ENCODE measurements at places on chromosomes 7 and 10. TPM values are rescaled to one million over a fixed set of nuclear protein-coding genes. Genes with fewer than 3 reads are reported as not detected.

GRCh38 chr7:11294965-11295364 lies 321.3 kb downstream of the PHF14 start:
- no peak for DNase-seq

- no peak for DNase-seq
Observed at GRCh38 chr7:74329225-74329624, 40.0 kb downstream of the CLIP2 start.

DNA sequence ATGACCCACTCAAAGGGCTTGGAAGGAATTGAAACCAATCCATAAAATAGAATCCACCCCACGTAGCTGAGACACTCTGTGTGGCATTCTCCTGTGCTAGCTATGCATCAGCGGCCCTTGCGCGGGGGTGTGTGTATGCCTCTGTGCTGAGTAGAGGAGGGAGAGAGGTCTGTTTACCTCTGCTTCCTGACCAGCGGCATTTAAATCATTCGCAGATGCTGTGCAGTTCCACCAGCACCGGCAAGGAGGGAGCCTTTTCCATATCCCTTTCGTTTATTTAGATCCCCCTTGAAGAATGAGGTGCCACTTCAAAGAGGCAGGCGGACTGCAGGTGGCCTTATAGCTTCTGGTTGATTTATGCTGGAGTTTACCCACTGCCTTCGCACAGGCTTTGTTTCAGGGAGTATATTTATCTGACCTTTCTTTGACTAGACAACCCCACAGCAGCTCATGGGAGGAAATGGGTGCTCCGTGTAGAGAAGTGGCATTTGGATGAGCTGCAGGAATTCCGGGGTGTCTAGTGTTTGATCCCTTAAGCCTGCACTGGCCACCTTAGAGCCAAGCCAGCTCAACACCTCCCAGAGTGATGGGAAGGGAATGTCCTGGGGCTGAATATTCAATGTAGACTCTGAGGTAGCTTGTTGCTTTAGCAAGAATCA lies 11.4 kb downstream of the C10orf53 start:
- DNase-seq = no peak

DNA sequence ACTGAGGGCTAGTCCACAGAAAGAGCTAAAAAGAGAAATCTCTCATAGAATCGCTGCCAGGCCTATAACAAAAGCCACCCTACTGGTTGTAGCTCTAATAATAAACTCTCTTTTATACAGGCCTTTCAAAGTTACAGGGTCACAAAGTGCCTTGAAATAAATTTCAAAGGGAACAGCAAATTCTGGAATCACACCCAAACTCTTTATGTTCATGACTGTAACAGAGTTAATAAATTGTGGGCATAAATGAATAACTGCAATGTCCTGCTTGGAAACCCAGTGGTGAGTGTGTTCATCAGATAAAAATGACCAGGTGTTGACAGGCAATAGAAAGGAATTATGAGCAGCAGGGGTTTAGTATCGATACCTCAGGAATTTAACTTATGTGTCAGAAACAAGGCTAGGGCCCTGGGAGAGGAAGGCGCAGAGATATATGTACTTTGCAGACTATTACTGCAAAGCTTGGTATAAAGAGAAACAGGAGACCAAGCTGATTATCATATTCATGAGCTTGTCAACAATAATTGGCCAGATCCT lies 9.3 kb downstream of the CDC14C start:
- DNase-seq = no peak

DNA sequence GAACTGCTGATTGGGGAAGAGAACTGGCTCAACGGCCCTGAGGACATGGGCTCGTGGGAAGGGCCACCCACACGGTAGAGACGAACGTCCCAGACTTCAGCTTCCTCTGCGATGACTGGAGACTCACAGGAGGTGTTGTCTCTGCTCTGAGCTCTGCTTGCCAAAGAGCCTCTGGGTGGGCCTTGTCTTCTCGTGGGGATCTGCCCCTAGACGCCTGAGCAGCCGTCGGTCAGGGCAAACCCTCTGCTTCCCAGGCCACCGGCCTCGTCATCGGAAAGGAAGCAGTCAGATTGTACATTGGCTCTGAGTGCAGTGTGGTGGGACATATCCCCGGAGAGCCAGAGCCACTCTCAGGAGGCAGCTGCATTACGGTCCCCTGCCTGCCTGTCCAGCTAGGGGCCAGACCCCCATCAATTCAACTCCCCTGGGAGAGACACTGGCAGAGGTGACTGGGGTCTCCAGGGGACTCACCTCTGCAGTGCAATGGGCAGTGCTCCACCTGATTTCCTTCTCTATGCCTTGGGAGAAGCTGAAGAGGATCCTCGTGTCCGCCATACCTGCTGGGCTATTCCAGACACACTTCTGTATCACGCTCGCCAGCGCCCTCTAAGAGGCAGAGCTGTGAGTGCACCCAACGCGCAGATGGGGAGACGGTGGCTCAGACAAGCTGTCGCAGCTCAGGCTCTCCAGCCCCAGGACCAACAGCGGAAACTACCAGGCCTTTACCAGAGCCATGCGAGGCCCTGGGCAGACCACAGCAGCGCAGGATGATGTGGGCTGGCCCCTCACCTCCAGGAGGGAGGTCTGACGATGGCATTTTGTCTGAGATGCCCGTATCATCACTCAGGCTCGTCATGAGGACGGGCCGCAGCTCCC lies 227.4 kb downstream of the TCERG1L start:
- no peak for DNase-seq

DNA sequence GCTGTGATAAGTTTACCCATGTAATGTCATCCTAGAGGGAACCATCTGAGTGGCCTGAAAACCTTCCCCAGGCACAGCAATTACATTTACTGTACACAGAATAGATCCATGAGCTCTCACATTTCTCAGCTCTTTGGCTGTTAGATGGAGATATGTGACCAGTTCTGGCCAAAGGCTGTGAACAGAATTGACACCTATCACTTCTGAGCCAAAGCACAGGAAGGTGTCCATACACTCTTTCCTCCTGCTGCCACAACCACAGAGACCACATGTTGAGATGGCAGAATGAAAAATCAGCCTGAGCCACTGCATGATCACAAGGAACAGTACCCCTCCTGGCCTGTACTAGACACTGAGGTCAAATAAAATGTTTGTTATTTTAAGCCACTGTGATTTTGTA lies 44.3 kb upstream of the ATOH7 start:
- no peak for DNase-seq

- no peak for DNase-seq
Observed at GRCh38 chr7:34655384-34655783, 2.6 kb upstream of the NPSR1 start.

DNA sequence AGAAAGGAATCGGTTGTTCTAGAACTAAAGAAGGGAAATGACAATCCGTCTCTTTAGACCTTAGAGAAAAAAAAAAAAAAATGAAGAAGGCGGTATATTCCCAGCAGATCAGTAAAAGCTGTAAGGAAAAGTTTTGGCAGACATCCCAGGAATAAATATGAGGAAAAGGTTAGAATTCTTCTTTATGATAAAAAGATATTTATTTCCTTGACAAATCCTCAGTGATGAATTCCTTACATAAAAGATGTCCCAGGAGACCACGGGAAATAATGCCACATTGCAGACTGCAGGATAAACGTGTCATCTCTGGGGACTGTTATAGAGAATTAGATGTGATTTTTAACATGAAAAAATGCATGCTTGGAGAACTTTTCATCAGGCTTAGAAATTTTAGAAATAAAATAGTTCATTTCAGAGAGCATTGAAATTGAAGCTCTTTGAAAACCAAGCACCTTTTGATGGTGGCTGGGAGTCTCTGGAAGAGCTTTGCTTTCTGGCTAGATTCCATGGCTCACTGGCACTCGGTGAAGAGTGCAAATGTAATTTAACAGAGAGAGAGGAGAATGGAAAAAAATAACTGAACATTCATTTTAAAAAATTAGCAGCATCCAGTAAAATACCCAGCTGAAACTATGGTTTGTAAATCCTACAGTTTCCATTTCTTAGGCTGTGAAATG lies 98.2 kb downstream of the PRPF18 start:
- no peak for DNase-seq

- no peak for DNase-seq
Observed at GRCh38 chr7:73830681-73831583, at the start of gene CLDN4. Gene CLDN4 (plus strand): TSS chr7:73830996. CDS start chr7:73831202, 206 bp downstream.

GRCh38 chr10:114615600-114616007 lies 42.5 kb downstream of the ABLIM1 start:
- DNase-seq = no peak

The TBX20 gene
- total RNA-seq = 0.41 TPM

All from uterus (tissue), 4 donors.